ENCODE measurements at places on chromosomes 3 and 15.

DNA sequence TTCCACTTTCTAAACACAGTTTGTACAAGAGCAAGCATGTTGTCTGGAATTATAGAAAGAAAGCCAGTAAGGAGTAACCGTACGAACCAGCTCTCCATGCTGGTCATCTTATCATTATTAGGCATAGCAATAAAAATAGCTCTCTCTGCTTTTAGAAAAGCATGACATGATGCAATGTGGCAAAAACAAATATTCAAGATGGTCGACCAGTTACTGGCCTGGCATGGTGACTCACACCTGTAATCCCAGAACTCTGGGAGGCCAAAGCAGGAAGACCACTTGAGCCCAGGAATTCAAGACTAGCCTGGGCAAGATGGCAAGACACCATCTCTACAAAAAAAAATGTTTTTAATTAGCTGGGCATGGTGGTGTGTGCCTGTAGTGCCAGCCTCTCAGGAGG is 2.6 kb upstream of the MAP4 start:
- DNase-seq = no peak

DNA sequence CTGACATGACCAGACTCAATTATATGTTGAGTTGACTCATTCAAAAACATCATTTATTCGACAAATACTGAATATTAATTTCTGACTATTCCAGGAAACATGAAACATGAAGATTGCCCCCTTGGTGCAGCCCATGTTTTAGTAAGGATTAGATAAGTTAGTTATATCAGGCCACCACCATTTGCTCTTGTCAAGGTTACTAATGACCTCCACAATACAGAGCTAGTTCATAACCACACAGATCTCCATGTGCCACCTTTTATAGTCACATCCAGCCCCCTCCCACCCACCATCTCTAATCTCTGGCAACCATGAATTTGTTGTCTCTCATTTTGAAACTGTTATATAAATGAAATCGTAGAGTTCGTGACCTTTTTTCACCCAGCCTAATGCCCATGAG is 15.7 kb downstream of the KLHL18 start:
- no peak for DNase-seq

GRCh38 chr15:75178171-75178937 is 23.3 kb upstream of the C15orf39 start:
- no peak for DNase-seq

DNA sequence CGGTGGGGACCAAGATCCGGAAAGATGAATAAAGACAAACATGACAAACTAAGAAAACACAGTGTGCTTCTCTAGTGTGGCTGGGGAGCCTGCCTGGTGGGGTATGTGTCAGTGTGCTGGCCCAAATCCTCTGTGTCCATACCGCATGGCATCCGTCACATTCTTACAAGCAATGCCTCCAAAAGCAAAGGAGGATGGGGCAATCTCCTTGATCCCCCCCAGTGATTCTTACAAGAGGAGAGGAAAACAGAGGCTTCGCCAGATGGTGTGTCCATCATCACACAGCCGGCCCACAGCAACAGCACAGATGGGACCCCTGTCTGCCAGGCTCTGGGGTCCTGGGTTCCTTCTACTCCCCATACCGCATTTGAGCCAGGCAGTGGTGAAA is 558 bp upstream of the IL17RC start:
- no peak for DNase-seq

DNA sequence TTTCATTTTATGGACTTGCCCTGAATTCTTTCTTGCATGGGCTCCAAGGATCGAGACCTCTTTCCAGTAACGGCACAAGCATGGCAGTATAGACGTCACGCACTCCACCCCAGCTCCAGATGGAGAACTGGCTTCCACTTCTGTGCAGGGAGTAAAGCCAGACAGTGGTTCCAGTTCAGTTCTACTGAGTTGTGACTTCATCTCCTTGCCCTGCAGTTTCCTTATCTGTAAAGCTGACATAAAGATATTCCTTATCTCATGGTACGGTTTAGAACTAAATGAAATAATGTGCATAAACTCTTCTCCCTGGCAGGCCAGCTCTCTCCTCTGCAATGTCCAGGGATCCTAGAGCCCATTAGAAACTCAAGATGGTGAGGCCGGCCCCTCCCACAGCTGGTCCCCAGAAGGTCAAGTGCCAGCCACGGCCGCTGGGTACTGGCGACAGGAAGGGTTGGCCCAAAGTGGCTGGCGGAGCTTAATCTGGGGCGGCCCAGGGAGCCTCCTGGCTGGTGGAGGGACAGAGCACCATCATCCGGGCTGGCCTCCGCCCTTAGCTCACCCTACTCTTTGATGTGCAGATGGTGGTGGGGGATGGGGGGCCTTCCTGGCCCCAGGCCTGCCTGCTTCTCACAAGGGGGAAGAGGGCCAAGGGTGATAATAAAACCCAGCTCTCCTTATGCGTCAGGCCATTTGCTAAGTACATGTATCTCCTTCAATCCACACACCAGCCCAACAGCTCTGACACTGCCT is 7.2 kb downstream of the MESP2 start:
- no peak for DNase-seq

GRCh38 chr3:126245811-126246727 is 65.7 kb upstream of the ALDH1L1 start:
- no peak for DNase-seq

DNA sequence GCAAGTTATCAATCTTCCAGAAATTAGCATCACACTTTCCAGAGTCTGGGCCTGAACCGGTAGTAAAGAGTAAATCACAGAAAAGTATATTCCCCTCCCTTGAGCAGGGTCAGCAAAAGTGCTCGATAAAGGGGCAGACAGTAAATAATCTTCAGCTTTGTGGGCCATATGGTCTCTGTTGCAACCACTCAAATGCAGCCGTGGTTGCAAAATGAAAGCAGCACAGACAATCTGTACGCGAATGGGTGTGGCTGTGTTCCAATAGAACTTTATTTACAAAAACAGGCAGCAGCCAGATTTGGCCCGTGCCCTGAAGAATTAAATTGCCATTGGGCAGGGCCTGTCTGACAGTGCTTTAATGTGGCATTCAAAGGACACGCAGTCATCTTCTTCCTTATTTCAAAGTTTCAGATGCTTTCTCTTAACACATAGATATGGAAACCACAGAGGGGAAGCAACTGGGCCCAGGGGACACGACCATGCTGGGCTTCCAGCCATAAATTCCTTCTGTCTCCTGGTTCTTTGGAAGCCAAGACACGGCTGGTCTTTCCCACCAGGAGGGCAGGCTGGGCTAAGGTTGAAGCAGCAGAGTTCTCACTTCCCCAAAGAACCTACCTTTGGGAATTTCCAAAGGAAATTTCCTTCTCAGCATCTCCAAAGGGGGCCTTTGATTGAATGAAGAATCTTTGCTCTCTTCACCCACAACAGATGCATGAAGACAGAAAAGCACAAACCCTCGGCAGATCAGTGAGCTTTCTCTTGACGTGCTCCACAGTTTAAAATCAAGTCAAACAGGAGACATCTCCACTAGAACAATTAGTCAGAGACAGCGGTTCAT is 489.8 kb upstream of the PROK2 start:
- no peak for DNase-seq

DNA sequence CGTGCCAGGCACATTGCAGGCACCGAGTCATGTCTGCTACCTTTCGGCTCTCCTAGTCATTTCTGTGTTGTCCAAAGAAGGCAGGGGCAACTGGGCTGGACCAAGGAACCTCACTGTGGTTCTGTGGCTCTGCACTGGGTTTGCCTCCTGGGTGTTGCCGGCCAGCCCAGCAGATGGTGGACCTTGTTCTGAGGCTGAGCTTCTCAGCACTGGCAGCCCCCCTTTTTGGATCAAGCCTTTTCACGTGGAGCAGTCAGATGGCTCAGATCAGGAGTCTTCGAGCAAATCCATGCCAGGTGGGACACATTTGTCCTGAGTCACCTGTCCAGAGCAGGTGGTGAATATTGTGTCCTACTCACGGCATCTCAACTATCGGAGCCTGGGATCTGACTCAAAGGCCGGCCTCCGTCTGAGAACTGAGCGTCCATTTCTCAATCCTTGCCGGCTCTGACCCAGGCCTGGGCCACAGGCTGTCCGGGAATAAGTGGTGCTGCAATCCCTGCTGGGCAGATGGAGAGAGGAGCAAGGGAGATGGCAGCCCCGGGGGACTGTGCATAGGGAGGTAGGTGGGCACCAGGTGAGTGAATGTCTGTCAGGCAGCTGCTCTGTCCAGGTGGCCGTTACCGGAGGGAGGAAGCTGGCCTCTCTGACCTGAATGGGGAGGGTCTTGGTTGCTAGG is at the start of gene IL16:
IL16 (plus strand) TSS at position 304 of the 679 bp plus-strand sequence. CDS start 28,521 bp downstream, outside the sequence.
- DNase-seq = no peak

- DNase-seq = peak; percentile 89
These were observed at the start of gene KATNBL1 for GRCh38 chr15:34209421-34210282. Gene KATNBL1 (minus strand): TSS chr15:34210096. CDS start chr15:34163676, 46,420 bp downstream.

- no peak for DNase-seq
These were observed 20.5 kb upstream of the ABHD2 start for GRCh38 chr15:89067751-89068150.

GRCh38 chr15:63979262-63979793 is 67.0 kb downstream of the DAPK2 start:
- no peak for DNase-seq

GRCh38 chr15:60945196-60945595 is 283.9 kb downstream of the RORA start:
- no peak for DNase-seq

DNA sequence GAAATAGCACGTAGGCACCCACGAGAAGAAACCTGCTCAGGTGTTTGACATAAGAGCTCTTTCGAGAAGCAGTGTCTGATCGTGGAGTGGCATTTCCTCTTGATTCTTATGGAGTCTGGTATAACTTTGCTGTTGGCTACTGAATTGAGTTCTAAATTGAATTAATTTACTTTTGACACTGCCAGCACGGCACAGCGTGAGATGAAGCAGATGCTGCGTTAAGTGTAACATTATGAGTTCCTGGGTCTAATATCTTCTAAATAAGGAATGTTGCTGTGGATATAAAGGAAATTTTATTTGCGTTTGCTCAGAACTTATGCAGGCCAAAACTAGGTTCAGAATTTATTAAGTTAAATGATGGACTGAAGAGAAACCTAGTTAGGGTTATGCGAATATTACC is 919.9 kb downstream of the TUSC7 start:
- DNase-seq = no peak

- no peak for DNase-seq
These were observed 529.2 kb downstream of the TUSC7 start for GRCh38 chr3:117238806-117239205.

DNA sequence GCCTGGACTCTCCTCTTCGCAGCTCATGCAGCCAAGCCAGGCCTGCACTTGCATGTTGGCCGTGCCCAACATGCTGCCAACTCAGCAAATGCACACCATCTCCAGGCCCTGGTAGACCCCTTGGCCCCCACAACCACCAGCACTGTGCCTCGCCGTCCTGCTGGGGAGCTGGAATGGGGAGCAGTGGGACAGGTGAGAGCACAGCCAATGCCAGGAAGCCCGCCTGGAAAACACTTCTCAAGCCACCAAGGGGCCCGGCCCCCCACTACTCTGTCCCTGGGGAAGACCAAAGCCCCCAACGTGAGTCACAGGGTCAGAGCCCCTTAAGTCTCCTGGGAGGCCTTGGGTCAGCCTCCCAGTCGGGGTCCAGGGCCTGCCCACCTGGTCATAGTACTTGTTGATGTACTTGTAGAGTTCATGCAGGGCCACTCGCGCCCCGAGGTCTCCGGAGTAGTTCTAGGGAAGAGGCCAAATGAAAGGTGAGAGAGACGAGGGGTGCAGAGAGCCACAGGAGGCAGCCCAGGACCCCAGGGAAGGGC is 24.5 kb downstream of the PLXNB1 start:
- no peak for DNase-seq

DNA sequence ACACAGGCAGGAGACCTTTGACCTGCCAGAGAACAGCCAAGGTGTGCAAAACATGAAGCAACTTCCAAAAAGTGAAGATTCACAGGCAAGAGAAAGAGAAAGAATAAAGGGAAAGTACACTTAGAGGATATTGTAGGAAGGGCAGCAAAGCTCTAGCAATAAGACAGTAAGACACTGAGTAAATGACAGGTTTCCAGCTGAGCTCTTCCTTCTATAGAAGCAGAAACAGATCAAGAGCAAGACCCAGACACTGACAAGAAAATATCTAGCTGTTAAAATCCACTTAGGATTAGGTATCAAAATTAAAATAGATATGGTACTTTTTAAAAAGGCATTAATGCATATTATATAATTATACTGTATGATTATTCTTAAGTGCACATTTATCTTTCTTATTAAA is 333.4 kb downstream of the RAP2B start:
- no peak for DNase-seq

- DNase-seq = no peak
These were observed 176.9 kb upstream of the SOX2 start for GRCh38 chr3:181534781-181535221.

DNA sequence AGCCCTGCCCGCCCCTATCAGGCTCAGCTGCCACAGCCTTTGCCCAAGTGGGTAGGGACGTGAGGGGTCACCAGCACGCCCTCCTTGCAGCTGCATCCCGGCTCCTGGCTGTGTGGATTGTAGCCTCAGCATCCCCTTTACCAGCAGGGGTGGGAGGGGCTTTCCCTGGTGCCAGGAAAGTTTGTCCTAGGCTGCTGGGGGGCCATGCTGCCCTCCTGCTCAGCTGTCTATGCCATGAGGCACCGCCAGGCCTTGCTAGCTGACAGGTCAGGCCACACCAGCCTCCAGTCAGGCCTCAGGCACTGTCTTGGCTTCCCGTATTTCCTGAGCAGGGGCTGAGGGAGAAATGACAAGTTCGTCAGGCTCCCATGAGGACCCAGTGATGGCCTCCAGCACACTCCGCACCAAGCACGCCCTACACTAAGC is 32.3 kb downstream of the TKT start:
- no peak for DNase-seq

DNA sequence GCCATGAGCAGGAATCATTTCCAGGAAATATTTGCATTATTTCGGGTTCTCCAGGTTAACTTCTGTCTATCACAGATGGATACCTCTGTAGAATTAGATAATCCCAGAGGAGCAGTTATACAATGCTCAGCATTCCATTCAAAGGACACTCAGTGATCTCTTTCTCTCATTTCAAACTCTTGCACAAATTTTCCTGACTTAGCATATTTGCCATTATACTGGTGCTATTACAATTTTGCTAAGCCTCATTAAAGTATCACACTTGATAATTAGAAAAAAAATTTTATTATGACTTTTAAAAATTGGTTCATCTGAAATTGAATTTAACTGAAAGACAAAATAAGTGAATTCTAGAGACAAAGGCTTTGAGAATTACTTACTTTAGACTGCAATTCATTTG is 469.0 kb downstream of the EPHA3 start:
- no peak for DNase-seq

GRCh38 chr3:191314109-191314728 is 15.0 kb upstream of the CCDC50 start:
- no peak for DNase-seq

GRCh38 chr3:112335434-112335781 is 2.5 kb downstream of the CD200 start:
- no peak for DNase-seq

DNA sequence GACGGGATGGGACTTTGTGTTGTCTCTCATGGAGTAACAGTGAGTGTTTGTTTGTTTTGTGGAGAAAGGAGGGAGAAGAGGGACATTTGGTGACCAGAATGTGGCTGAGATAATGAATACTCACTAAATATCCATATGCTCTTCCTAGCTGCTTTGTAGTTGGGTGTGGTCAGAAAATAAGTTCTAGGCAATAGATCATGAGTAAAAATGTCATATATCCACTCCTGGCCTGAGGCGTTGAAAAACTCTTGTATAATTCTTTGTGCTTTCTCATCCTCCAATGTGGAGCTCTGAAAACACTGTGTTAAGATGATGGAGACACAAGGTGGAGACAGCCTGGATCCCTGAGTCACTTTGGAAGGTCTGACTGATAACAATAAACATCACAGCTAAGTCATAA is 28.0 kb upstream of the IL16 start:
- DNase-seq = no peak

All from activated T-helper 1 cell treated with Interleukin-2 at 50 U/mL for 16 hours (primary cell).